ENCODE measurements at places on chromosomes 13 and 19.

GRCh38 chr19:31749231-31749630 is 400.0 kb upstream of the TSHZ3 start:
- no peak for DNase-seq

DNA sequence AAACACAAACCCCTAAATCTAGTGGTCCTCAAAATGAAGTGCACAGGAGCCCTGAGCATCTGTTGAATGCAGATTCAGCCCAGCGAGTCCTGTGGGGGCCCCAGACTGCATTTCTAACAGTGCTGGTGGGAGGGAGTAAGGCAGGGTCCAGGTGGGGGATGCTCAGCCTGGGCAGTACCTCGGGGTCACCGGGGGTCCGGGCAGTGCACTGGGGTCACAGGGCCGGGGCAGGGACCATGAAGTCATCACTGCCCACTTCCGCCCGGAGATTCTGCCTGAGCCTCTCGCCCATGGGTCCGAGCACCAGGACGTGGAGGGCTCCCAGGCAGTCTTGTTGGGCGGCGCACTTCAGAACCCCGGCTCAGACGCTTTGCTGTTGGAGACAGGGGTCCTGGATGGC is 838 bp upstream of the ATP4B start:
- DNase-seq: no peak

- DNase-seq: no peak
Observed at GRCh38 chr13:110173247-110173818, 133.6 kb downstream of the COL4A1 start.

- no peak for DNase-seq
Observed at GRCh38 chr13:44414716-44415115, 41.1 kb downstream of the SERP2 start.

- DNase-seq: no peak
Observed at GRCh38 chr13:60220072-60220471, 56.3 kb upstream of the DIAPH3 start.

- DNase-seq: no peak
Observed at GRCh38 chr13:78298657-78299056, 304.7 kb downstream of the POU4F1 start.

DNA sequence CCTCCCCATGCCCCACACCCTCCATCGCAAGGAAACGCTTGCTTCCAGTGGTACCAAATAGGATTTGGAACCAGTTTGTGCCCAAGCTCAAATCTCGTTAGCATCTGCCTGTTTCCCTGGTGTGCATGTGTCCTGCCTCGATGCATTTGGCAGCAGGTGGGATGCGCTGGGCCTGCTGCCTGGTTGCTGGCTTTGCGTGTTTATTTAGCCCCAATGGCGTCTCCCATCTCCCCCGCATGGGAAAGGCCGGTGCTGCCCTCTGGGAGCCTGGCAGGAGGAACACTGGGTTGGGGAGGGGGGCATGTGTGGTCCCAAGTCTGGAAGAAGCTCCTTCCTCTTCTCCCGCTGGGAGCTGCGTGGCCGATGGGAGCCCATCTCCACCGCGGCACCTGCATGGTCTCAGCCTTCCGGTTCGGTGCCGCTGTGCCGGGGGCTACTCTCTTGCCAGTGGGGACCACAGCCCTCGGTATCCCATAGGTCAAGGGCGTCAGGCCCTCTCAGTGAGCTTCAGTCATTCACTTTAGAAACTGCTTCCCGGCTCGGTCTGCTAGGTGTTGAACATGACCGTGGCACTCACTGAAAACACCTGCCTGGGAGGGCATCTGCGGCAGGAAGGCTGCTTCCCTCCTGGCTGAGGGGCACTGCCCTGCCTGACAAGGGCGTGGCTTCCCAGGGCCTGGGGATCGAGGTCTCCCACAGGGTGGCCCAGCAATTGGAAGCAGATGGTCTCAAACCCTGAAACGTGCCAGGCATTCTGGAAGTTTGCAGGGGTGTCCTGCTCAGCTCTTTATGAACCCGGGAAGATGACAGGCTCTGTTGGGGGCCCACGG is 11.8 kb upstream of the F7 start:
- DNase-seq: no peak

GRCh38 chr13:73687087-73687486 is 447.1 kb downstream of the KLF12 start:
- no peak for DNase-seq

- no peak for DNase-seq
Observed at GRCh38 chr13:37143911-37144310, 38.4 kb upstream of the CSNK1A1L start.

DNA sequence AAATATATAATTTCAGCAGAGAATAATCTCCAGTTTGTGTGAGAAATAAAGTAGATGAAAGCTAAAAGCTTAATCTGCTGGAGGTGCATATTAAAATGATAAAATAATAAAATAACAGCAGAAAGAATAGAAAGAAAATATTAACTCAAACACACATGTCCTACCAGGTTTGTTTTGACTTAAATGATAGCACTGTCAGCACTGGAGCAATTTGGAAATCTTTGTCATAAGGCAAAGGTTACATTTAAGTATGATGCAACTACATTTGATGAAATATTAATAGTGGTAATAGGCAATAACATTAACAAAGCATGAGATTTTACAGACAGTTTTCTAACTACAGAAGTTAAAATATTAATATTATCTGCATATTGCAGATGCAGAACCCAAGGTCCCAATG is 2380.1 kb downstream of the PCDH9 start:
- DNase-seq: no peak

DNA sequence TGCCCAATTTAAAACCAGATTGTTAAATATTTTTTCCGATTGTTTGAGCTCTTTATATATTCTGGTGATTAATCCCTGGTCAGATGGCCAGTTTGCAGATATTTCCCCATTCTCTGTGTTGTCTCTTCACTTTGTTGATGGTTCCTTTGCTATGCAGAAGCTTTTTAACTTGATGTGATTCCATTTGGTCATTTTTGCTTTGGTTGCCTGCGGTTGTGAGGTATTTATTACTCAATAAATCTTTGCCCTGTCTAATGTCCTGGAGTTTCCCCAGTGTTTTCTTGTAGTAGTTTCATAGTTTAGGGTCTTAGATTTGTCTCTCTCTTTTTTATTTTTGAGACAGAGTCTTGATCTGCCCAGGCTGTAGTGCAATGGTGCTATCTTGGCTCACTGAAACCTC is 23.8 kb upstream of the LMO7 start:
- DNase-seq: no peak

- DNase-seq: no peak
Observed at GRCh38 chr19:16917401-16917800, 28.6 kb downstream of the F2RL3 start.

DNA sequence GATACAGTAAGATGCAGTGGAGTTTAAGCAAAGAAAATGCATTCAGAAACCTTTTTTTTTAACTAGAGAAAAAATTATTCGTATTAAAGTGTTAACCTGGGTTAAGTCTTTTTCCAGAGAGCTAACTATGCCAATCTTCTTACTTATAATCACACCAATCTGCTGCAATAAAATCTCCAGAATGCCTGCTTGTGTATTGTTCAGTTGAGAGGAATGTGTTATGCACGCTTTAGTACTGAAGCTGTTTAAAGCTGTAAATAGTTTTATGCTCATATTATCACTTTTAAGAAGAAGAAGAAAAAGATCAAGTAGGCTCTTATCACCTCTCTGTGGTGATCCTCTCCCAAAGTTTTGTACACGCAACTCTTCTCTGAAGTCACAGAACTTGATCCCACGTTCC is 528.7 kb downstream of the RFC3 start:
- DNase-seq: no peak

GRCh38 chr13:34201050-34201913 is 383.3 kb downstream of the RFC3 start:
- DNase-seq: no peak

GRCh38 chr19:395467-395866 is 13.5 kb downstream of the C2CD4C start:
- DNase-seq: no peak

- DNase-seq: no peak
Observed at GRCh38 chr19:47865166-47865565, 6.1 kb downstream of the TPRX2 start.
